Activated B cell treated with CpG ODN at 0.5 μM for 24 hours (primary cell): ENCODE measurements at places on chromosomes 11 and 22.

GRCh38 chr22:31350410-31350863 is 4.3 kb upstream of the PATZ1 start:
- no peak for DNase-seq

GRCh38 chr11:35714882-35715627 is 52.5 kb downstream of the TRIM44 start:
- no peak for DNase-seq

DNA sequence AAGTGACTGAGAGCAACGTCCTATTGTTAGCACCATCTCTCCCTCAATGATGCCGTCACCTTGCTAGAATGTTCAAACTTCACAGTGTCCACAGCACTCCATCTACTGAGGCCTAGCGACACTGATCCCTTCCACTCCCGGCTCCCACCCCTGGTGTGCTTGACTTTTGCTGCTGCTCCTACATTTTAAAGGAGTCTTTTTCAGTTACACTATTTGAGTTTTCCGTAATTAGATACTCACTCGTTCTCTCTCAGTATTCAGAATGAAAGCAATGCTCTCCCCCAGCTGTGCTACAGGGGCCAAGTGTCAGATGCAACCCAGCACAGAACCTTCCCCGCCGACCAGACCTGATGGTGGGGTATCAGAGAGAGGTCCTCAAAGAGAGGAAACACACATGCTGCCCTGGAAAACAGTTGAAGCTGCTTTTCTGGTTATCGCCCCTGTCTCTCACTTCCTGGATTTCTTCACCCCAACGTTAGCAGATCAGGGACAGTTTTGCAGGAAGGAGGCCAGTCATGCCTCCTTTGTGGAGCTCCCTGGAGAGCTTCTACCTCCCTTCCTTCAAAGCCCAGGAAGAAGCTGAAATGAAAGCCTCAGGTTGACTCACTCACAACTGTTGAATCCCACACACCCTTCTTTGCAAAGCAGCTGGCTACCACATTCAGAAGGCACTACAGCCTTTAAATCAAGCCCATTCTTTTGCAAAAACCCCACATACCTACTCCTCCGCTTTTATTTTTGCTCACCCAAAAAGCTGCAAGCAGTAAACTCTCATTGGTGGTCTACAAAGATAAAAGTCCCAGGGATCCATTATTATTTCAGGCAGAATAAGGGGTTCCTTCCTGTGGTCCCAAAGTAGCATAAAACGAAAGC is 23.5 kb downstream of the LARGE1 start:
- DNase-seq, result no peak

GRCh38 chr11:44680982-44681597 is 45.7 kb upstream of the TSPAN18 start:
- DNase-seq, result no peak
